ENCODE measurements at places on chromosomes 12 and 14. TPM values are rescaled to one million over a fixed set of nuclear protein-coding genes. Genes with fewer than 3 reads are reported as not detected.

Gene CCDC38
- not detected for total RNA-seq

Gene NRXN3
- 4.4 TPM for total RNA-seq

Gene NYNRIN
- 5.5 TPM for total RNA-seq

Gene HNF1A
- total RNA-seq = 0.30 TPM

Gene FGD6
- total RNA-seq = 19.9 TPM

Gene AKAP6
- total RNA-seq = 27.7 TPM

Gene LRIG3
- total RNA-seq = 91.8 TPM

Gene CD163
- total RNA-seq = 389 TPM

Gene ST8SIA1
- 2.2 TPM for total RNA-seq

Gene SLC7A7
- total RNA-seq = 57.8 TPM

Gene SLC25A47
- total RNA-seq = not detected

Gene FAIM2
- total RNA-seq = not detected

Gene CLMN
- 22.0 TPM for total RNA-seq

Gene MMAB
- total RNA-seq = 68.8 TPM

Gene NTF3
- not detected for total RNA-seq

Gene GPRC5A
- total RNA-seq = 698 TPM

Gene MYL2
- total RNA-seq = not detected

Gene RNASE3
- total RNA-seq = 0.76 TPM

Gene P3H3
- 3.6 TPM for total RNA-seq

Gene SLCO1C1
- total RNA-seq = not detected

Gene CATSPERB
- 16.8 TPM for total RNA-seq

Gene SLC6A15
- 0.30 TPM for total RNA-seq

DNA sequence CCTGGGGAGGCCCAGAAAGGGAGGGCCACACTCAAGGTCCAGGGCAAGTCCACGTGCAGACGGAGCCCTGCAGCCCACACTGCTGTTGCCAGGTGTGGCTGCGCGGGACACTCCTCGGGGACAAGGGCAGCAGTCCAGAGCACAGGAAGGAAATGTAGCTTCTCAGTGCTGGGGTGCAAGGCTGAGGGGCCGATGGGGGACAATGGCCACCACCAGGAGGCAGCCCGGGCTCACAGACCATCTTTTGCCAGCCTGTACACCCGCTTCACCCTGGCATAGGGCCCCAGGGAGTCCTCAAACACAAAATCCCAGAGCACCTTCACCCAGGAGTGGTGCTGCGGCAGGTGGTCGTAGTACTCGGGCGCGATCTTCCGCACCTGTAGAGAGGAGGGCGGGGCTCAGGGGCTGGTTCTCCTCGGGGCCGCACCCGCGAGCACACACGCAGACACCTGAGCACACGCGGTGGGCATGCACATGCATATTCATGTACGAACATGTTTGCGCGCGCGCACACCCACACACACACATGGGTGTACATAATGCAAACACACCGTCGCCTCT is 12.8 kb downstream of the DEGS2 start:
- no peak for DNase-seq

GRCh38 chr14:23079716-23080115 is 15.2 kb downstream of the ACIN1 start:
- no peak for DNase-seq

- DNase-seq = no peak
Measured at GRCh38 chr12:119601877-119602733, 8.5 kb downstream of the TMEM233 start.

- no peak for DNase-seq
Measured at GRCh38 chr12:93078059-93078458, 149.0 kb upstream of the EEA1 start.

DNA sequence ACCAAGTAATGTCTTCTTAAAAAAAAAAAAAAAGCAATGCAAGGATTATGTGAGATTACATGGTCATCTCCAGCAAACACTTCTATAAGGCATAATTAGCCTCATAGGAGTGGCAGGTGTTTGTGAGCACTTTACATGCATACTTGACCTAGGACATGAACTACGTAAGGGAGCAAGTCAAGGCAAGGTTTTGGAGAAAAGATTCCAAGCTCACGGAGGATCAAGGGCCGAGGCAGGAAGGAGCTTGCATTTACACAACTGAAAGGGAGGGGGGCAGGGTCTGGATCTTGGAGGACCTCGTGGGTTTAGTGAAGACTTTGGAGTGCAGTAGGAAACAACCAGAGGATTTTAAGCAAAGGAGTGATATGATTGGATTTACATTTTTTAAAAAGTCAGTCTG is 112.5 kb downstream of the CCER1 start:
- DNase-seq = no peak

GRCh38 chr12:54371328-54372112 is 7.2 kb upstream of the GPR84 start:
- DNase-seq = peak; percentile 38

DNA sequence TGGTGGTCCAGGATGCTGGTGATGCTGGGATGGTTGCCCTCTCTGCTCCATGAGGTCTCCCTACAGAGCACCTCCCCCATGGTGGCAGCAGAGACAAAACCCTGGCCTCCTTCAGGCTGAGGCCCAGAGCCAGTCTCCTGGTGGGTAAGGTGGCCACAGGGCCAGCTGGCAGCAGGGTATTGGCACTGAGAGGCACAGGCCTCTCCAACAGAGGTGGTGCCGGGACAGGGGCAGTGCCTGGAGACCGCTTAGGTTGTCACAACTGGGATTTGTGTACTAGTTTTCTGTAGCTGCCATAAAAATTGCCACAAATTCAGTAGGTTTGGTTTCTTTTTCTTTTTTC is 6.1 kb upstream of the MTA1 start:
- DNase-seq = no peak

- no peak for DNase-seq
Measured at GRCh38 chr14:21735639-21736307, 62.2 kb upstream of the OR4E1 start.

DNA sequence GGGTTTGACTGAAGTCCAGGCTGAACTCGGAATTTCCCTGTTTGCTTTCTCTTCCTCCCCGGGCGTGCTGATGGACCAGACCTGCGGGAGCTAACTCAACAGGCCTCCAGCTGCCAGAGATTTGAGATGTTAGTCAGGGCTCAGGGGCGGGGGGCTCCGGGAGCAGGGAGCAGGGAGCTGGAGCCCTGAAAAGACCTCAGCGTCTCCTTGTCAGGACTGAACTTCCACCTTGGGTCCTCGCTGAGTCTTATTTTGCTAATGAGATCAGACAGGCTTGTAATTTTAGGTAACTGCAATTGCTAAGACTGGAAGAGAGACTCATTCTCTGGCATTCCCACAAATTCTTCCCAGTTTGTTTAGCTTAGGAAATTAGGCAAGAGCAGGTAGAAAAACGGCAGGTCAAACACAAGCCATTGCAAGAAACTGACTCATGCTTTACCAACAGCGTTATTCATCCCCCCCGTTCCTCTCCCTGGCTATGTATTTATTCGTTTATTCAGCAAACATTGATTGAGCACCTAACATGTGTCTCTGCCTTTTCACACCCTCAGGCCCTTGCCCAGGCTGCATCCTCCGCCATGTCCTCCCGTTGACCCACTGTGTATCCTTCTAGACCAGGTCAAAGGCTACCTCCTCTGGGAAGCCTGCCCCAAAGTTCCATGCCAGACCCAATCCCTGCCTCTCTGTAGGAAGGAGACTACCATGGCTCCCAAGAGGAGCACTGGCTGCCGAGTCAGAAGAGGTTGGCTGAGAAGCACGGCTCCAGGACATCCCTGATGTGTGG is 80.4 kb upstream of the DIO3 start:
- peak; percentile 20 for DNase-seq

GRCh38 chr12:48021485-48022179 is 17.4 kb upstream of the COL2A1 start:
- DNase-seq = peak; percentile 30

GRCh38 chr12:114302606-114303315 is 103.2 kb downstream of the TBX5 start:
- no peak for DNase-seq

GRCh38 chr12:48030173-48030650 is 25.9 kb upstream of the COL2A1 start:
- no peak for DNase-seq

DNA sequence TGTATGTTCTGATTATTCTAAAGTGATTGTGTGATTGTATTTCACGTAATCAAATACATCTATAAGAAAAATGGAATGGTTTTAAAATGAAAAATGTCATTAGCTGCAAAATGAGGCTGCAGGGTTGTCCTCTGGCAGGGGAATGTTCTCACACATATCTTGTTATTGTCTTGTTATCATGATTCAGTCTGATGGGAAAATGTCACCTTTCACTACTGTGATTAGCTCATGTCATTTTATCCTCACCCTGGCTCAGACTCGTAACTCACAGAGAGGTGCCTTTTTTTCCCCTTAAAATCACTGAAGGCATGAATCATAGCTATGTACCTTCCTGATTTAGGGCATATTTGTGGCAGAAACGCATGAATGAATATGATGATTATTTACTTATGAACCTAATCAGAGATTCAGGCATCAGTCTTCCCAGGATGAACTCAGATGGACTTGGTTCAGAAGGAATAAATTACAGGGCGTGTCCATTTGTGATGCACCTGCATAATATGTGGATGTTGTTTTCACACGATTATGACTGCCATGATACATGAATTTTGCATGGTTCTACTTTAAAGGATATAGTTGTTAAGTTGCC is 1339.2 kb downstream of the AACS start:
- no peak for DNase-seq

- no peak for DNase-seq
Measured at GRCh38 chr12:26018926-26019325, 60.4 kb downstream of the RASSF8 start.

- no peak for DNase-seq
Measured at GRCh38 chr12:75317784-75318183, 12.3 kb downstream of the CAPS2 start.

DNA sequence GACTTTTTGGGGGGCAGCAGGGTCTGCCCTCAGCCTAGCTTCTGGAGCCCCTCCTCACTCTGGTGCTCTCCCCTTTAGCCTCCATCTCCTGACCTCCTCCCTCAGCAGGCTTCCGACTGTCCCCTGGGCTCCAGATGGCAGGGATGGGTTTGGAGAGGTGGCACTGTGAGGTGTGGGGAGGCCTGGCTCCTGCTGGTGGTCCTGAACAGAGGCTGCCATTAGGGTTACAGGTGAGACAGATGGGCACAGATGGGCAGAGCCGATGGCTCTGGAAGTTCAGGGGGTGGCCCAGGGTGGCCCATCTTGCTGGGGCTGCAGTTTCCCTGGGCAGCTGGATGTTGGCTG is 68.5 kb upstream of the BEGAIN start:
- no peak for DNase-seq

- peak; percentile 24 for DNase-seq
Measured at GRCh38 chr14:88129306-88130056, 124.5 kb downstream of the GPR65 start.

DNA sequence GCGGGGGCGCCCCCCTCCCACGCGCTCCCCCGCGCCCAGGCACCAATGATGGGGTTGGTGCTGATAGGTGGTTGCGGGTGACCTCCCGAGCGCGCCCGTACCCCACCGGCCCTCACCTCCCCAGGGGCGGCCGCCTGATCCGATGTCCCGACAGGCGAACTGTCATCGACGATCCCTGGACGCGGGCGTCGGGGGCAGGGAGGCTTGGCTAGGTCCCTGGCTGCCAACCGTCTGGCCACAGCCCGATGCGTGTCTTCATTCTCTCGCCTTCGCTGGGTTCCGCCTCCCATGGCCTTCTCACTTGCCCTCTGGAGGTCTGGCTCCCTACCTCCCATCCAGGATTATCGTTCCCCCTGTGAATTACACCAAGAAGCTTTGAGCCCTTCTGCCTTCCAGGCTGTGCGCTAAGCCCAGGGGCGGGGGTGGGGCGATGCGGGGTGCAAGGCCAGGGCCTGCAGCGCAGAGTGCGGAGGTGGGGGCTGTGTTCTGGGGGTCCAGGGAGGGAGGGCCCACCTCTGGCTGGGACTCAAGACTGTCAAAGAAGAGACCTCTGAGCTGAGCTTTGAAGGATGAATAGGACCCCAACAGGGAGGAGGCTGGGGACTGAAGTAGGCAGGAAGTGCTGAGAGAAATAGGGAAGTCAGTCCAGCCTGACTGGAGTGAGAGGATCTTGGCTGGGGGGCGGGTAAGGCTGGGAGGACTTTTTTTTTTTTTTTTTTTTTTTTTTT is 7.7 kb upstream of the RACGAP1 start:
- DNase-seq = peak; percentile 51

GRCh38 chr12:20434996-20435395 is 66.7 kb downstream of the PDE3A start:
- no peak for DNase-seq

DNA sequence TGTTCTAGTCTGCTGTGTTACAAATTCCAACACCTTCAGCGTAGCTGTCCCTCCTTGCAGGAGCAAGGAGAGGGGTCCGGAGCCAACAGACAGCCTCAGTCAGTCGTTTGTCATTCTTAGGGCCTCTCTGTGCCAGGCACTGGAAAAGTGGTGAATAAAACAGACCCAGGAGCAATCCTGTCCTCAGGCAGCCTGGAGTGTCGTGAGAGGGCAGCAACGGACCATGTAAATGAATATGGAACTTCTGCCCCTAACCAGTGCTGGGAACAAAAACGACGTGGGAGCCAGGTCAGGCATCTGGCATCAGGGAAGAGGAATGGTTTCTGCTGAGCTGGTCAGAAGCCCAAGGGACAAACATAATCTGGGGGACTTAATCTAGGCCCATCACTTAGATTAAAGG is 64.8 kb upstream of the PSMC1 start:
- DNase-seq = no peak

GRCh38 chr12:120428597-120429229 is 9.2 kb upstream of the COX6A1 start:
- DNase-seq = no peak

GRCh38 chr12:90677552-90677951 is 277.4 kb downstream of the CCER1 start:
- DNase-seq = no peak

DNA sequence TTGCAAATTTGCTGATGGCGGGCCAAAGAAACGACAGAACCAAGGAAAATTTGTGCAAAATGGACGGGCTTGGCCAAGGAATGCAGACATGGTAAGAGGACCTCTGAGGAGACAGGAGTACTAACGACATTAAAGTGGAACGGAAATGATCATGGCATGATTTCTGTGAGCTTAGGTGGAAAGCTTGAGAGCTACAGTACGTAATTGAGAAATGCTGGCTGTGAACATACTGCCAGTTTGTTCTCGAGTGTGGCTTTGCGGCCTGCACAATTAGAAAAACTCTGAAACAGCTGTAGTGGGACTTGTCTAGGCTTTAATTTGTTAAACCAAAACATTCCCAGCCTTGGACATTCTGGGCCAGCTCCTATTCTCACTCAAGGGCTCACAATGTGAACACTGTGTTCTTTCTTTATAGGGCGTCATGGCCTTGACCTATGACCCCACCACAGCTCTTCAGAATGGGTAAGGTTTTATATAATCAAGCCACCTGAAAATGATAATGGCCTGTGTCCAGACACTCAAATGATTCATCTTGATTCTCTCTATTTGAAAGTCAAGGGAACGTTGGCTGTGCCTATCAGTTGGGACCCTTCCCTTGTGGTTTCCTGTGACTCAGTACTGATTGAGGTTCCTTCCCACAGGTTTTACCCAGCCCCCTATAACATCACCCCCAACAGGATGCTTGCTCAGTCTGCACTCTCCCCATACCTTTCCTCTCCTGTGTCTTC is 48.5 kb downstream of the BAZ2A start:
- DNase-seq = no peak
